ENCODE measurements at places on chromosomes 3 and 15.

DNA sequence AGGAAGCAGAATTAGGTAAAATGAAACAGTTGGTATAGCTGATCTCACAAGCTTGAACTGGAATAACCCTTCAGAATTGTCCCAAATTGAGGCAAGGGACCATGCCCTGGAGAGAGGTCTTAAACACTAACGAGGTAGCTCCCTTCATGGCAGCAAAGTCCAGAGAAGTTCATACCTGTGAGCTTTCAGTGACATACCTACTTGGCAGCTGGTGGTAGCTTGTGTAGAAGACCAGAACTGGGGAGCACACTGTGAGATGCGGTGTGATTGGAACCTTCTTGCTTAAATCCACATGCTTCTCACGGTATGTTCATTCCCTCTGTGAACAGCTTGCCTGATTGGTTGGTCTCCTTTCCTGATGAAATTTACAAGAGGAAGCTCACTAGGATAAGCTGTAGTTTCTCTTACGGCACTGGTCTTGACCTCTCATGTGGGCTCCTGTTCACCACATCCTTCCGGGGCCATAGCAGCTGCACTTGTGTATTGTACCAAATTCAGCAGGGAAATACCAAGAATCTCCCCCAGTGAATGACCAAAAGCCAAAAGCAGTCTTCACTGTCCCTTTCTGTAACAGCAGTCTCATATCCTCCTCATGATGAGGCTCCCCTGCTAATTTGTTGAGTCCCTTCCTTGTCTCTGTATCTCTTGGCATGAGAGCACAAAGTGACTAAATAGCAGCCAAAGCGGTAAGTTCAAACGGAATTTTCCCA, 483.7 kb upstream of the FRG2C start:
- DNase-seq: no peak

- DNase-seq: no peak
Measured at GRCh38 chr3:23459889-23460546, 256.9 kb downstream of the UBE2E2 start.

- no peak for DNase-seq
Measured at GRCh38 chr3:100609963-100610362, 562 bp downstream of the ADGRG7 start.

- DNase-seq: no peak
Measured at GRCh38 chr3:164049847-164050246, 1028.4 kb downstream of the SI start.

DNA sequence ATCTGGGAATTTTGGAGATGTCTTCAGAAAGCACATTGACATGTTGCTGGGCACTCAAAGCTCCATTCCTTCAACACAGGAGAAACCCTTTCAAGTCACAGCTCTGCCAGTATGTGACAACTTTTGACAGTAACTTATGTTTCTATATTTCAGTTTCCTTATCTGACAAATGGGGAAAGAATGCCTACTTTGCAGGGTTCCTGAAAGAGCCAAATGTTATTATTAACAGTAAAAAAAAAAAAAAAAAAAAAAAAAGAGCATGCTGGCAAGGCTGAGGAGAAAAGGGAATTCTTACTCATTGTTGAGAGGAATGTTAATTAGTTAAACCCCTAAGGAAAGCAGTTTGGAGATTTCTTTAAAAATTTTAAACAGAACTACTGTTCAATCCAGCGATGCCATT, 272.5 kb upstream of the TGFBR2 start:
- no peak for DNase-seq

DNA sequence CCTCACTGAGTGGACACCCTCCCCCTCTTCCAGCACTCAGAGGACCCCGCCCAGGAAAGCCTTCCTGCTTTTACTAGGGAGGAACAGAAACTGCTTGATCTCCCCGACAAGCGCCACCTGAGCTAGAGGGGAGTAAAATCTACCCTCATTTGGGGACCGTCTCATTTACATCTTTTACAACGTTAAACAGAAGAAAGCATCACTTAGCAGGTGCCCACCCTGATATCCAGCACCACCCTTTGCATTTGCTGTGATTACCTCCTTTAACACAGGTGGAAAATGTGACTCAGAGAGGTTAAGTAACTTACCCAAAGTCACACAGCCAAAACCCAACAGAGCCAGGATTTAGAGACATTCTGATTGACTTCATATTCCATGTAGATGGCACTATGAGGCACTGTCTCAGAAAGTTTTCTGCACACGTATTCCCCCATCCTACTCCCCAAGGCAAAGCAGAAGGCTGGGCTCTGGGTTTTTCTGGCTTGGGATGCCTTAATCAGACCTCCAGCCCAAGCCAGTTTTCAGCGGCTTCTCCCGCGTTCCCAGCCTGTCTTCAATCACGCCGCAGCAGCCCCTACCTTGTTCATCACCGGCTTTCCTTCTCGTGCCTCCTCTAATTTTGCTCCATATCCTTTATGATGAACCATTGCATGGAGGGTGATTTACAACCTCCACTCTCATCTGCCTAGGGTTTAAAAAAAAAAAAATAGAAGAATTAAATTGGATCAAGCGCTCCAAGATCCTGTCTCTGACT, 314.6 kb upstream of the PROK2 start:
- DNase-seq: no peak

DNA sequence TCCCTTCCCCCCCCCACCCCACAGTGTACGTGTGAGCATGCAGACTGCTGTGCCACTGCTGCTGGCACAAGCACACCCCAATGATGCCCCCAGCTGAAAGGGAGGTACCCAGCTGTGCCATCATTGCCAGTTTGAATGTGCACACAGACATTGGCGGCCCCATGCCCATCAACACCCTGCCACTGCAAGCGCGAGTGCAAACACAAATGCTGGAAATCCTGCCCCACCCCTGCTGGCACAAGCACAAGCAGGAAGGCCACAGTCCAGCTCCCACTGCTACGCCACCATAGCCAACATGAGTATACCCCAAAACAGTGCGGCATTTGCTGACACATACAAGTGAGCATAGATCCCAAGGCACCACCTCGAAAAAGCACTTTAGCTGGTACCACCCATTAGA, 222.9 kb downstream of the SCAPER start:
- DNase-seq: no peak

- DNase-seq: no peak
Measured at GRCh38 chr3:68614087-68614486, 318.3 kb downstream of the TAFA4 start.

DNA sequence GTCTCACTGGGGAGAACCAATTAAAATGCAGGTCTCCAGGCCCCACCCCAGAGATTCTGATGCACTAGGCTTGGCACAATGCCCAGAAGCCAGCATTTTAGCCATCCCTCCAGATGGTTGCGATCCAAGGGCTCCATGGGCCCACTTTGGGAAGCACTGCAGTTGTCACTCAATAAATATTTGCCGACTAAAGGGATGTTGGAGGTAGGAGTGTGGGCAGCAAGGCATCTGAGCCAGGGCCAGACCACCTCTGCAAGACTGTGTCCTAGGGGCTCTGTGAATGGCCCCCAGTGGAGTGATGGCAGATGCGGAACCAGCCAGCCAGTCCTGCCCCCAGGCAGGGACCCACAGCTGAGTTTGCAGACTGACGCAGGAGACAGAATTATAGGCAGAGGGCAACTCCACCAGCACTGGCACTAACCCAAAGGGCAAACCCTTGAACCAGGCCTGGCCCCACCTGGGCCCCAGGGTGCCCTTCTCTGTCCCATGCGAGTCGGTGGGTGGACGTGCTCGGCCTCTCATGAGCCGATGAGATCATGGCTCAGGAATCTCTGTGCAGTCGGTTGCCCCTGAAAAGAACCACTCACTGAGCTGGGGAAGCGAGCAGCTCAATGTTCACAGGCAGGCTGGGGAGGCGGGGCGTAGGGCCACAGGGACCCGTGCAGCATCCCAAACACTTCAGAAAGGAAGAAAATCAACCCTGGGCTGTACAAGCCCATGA, 49.7 kb downstream of the SEMA5B start:
- DNase-seq: no peak

GRCh38 chr3:65343736-65344135, 655.9 kb upstream of the ADAMTS9 start:
- no peak for DNase-seq

- DNase-seq: no peak
Measured at GRCh38 chr3:24220859-24221657, 273.6 kb downstream of the THRB start.

- DNase-seq: no peak
Measured at GRCh38 chr3:8529181-8529637, 27.6 kb downstream of the LMCD1 start.

- DNase-seq: no peak
Measured at GRCh38 chr3:39751286-39751685, 58.1 kb upstream of the MYRIP start.

- no peak for DNase-seq
Measured at GRCh38 chr3:43238801-43239200, 47.5 kb upstream of the SNRK start.

GRCh38 chr15:60576515-60576914, 97.6 kb upstream of the ICE2 start:
- DNase-seq: no peak

- no peak for DNase-seq
Measured at GRCh38 chr3:27713078-27713423, 9.1 kb downstream of the EOMES start.

GRCh38 chr3:150547045-150547741, 606 bp downstream of the EIF2A start:
- no peak for DNase-seq

DNA sequence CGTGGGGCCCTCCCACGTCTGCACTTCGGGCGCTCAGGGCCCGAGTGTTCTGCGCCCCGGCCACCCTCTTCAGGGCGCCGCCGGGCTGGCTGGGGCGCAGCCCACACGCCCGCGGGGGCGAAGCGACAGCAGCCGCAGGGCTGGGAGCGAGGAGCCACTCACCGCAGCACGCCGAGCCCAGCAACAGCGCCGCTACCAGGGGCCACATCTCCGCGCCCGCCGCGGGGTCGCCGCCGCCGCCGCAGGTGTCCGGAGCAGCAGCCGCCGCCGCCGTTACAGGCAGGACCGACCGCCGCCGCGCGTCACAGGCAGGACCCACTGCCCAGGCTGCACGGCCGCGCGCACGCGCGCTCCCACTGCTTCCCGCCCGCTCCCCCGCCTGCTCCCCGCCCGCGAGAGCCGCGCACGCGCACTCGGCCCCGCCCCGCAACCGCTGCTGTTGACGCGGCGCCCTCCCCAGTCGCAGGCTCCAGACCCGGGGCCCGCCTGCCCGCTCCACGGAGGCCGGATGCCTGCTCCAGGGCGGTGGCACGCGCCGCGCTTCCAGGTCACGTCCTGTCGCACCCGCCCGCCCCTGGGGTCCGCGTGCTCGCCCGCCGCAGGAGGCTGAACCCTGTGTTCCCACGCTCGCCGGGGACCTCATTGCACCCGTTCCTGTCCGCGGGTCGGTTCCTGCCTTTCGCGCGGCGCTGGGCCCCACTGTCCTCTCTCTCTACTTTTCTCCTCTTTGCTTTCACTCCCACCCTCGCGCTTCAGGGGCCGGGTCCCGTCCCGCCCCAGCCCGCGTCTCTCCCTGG, at the start of gene CD47:
TSS of gene CD47 (minus strand) at position 331 of the 797 bp plus-strand sequence. CDS start at position 208, 123 bp downstream.
- peak; percentile 93 for DNase-seq

GRCh38 chr3:72665701-72666446, 182.4 kb downstream of the SHQ1 start:
- DNase-seq: peak; percentile 56

DNA sequence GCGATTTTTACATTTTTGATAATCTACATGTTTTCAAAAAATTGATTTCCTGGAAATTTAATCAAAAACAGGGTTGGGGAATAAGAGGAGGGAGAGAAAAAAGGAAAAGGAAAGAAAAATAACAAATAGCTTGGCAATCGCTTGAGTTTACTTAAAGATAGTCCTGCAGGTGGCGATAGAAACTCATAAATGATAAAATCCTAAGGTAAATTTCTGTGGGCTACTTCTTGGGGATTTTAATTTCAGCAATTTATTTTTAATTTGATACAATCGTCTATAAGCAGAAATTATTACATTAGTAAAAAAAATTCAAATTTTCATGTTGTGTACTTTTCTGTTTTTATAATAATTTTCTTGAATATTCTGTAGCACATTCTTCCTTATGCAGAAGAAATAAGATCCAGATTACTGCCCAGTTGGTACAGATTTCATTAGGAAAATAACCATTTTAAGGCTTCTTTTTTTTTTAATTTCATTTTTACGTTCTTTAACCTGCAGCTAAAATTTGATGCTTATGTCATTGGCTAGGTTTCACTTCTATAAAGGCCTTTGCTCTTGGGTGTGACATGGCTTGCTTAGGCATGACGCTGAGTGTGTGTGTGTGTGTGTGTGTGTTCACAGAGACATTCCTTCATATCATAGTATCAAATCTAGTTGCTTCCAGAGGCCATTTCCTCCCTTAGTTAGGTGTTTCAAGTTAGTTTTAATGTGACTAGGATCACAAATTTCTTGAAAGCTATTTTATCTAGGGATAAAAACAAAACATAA, 181.8 kb downstream of the MCTP2 start:
- no peak for DNase-seq

DNA sequence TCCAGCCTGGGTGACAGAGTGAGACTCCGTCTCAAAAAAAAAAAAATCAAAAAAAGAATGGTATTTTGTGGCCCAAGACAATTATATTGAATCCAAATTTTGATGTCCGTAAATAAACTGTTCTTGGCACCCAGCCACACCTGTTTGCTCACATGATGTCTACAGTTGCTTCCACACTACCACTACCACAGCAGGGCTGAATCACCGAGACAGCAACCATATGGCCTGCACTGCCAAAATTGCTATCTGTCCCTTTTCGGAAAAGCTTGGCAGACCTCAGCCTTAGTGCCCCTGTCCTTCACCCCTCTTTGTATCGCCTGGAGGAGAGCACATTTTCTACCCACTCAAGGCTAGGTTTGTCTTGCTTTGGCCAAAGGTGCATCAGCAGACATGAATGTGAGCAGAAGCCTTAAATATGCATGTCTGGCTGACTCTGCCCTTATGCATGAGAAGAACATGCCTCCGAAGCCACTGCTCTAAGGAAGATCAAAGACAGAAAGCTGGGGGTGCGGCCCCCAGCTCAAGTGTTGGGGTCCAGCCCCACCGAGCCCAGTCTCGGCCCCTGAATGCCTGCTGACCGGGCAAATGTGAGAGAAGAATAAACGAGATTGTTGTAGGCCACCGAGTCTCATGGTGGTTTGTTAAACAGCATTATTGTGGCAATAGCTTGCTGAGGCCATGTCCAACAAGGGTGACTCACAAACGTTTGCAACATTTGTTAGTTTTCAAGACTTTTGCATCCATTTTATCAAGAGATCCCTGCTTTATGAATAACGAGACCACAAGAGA, 108.1 kb downstream of the TPRA1 start:
- no peak for DNase-seq

DNA sequence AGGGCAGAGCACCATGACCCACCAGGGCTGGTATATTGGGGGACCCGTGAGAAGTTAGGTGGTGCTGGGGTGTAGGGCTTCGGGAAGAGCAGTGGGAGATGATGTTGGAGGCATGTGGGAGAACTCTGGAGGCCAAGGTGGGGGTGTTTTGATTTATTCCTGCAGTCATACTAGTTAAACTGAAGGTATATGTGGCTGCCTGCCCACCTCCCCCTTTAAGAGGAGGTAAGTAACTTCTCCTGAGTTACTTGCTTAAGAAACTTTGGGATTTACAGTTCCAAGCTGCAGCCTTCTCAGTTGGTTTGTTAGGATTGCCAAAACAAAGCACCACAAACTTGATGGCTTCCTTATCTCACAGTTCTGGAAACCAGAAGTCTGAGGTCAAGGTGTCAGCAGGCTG, 73.1 kb upstream of the AGBL1 start:
- DNase-seq: no peak

Measured in stimulated activated CD4-positive, alpha-beta T cell treated with anti-CD3 and anti-CD28 coated beads, Interleukin-4, amount 100 ng/mL, for 24 hours (primary cell).